RKO (cell line): ENCODE measurements at places on chromosomes 6 and 20.

GRCh38 chr20:61129311-61129710 lies 122.8 kb upstream of the CDH4 start:
- DNase-seq, result no peak

GRCh38 chr6:689223-689622 lies 3.7 kb downstream of the EXOC2 start:
- DNase-seq, result no peak

DNA sequence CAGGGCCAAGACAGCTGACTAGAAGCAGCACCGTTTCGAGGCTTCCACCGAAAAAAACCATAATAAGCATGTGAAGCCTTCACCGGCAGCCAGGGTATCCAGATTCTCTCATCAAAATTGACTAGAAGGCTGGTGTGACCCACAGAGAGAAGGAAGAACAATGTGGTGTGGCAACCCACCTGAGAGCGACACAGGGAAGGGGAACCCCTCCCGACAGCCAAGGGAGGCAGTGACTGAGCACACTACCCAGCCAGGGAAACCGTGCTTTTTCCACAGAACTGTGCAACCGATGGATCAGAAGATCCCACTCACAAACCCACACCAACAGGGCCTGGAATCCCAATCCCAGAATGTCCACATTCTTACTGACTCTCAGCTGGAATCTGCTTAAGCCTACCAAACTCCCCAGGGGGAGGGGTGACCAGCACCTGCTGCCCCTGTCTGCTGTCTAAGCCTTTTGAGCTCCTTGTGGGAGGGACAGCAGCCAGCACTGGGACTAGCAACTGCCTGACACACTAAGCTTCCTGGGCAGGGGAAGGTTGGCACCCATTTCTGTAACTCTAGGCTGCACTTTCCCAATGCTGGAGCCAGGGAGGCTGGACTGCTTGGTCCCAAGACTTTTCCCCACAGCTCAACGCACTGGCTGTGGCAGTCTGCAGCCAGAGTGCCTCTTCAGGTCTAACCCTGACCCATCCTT lies 231.9 kb upstream of the FAM83B start:
- no peak for DNase-seq

GRCh38 chr6:17015144-17015543 lies 86.7 kb upstream of the STMND1 start:
- no peak for DNase-seq

DNA sequence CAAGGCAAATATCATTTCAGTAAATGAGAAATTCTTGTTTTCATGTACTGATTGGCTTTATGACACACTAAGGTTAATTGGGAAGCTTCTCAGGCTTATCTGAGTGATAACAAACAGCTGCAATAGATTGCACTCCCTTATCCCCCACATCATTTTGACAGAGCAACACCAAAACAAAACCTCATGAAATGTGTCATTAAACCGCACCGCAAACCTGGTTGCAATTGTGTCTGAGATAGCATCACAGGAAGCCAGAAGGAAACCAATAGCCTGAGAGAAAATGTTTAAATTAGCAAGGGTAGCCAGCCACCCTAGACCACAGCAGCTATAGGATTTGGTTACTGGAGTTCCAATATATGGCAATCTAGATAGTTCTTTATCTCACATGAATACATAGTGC lies 31.6 kb upstream of the LAMA4 start:
- no peak for DNase-seq

- no peak for DNase-seq
Measured at GRCh38 chr6:122853259-122853995, 64.4 kb downstream of the SMPDL3A start.

- DNase-seq, result no peak
Measured at GRCh38 chr20:4090756-4091489, 75.6 kb upstream of the RNF24 start.

DNA sequence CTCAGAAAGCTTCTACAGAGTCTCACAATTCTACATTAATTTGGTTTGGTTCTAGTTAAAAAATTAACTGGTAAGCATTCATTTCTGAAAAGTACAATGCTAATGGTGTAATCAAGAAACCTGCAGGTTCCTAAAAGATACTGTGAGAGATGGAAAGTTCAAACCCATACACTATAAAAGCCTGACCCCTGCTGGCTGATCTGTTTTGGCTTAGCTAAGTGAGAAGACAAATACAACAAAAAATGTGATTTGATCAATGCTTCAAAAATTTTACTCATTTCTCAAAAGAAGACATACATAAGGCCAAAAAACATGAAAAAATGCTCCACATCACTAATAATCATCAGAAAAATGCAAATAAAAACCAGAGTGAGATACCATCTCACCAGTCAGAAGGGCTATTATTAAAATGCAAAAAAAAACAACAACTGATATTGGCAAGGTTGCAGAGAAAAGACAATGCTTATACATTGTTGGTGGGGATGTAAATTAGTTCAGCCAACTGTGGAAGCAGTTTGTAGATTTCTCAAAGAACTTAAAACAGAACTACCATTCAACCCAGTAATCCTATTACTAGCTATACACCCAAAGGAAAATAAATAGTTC lies 102.8 kb downstream of the MOXD1 start:
- DNase-seq, result peak; percentile 52

GRCh38 chr6:43982084-43982625 lies 145.1 kb downstream of the MRPL14 start:
- no peak for DNase-seq

GRCh38 chr6:145110109-145110508 lies 625.2 kb downstream of the EPM2A start:
- no peak for DNase-seq

DNA sequence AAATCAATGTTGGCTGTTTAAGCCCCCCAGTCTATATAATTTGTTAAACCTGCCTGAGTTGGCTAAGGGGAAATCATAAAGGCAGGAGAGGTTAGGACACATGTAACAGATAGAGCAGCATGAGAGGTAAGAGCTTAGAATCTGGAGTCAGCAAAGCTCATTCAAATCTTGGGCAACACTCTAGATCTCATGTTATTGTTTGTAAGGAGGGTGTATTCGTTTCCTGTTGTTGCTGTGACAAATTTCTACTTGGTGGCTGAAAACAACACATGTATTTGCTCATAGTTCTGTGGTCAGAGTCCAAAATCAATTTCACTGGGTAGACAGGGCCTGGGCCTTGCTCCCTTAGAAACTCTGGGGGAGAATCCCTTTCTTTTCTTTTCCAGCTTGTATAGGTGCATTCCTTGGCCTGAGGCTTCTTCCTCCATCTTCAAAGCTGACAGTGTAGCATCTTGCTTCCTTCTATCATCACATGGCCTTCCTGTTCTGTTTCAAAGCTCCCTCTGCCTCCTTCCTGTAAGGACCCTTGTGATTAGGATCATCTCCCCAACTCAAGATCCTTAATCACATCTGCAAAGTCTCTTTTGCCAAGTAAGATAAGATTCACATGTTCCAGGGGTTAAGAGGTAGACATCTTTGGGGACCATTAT lies 4.4 kb downstream of the LY86 start:
- no peak for DNase-seq

GRCh38 chr20:47724396-47724795 lies 60.9 kb downstream of the SULF2 start:
- no peak for DNase-seq

DNA sequence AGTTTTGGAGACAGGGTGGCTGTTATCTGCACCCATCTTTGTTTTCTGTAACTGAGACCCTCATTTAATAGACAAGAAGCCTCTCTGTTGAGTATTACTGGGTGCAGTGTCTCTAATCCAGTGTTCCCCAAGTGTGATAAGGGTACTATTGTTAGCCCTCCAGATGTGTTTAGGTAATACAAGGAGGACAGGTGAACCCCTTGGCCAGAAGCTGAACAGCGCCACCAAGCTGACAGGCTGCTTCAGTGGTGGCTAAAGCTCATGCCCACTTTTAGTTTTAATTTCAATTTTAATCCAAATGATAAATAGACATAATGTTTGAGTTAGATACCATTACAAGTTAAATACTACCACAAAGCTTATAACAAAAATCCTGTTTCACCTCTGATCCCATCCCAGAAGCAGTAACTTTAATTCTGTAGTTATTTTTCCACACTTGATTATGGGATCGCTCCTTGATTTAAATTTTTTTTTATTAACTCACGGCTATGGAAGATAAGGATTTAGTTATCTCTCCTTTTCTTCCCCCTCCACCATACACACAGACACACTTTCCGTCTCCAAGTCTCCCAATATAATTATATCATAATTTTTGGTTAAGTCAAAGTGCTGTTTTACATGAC lies 8.4 kb upstream of the STK35 start:
- DNase-seq, result no peak

DNA sequence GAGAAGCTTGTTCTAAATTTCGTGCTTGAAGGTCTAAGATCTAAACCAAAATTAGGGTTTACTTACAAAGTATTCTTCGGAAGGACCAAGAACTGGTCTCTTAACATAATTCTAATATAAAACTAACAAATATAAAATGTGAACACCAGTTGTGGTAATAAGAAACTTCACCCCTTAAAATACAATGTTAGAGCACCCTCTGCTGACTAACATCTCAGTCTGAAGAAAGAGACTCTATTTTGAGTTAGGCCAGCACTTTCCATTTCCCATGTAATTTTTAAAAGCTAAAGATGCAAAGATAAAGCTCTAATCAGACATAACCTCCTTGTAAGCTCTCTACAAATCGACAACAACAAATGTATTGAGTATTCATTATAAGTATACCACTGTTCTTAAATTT lies 24.6 kb downstream of the ATG5 start:
- peak; percentile 44 for DNase-seq

- DNase-seq, result no peak
Measured at GRCh38 chr20:22682381-22682780, 98.0 kb upstream of the FOXA2 start.

GRCh38 chr6:156934069-156934460 lies 156.9 kb downstream of the ARID1B start:
- no peak for DNase-seq

GRCh38 chr20:24959591-24960301 lies 10.7 kb downstream of the CST7 start:
- DNase-seq, result no peak

GRCh38 chr6:71721642-71722041 lies 164.7 kb upstream of the RIMS1 start:
- peak; percentile 2 for DNase-seq

- DNase-seq, result no peak
Measured at GRCh38 chr6:20717743-20718142, 183.5 kb downstream of the CDKAL1 start.
